ENCODE measurements at places on chromosomes 3 and 15. TPM values are rescaled to one million over a fixed set of nuclear protein-coding genes. Genes with fewer than 3 reads are reported as not detected.
A peak's percentile ranks its signal among the peaks of the same experiment; 100 is the strongest.

The KCNMB3 gene
- polyA plus RNA-seq: 1.7 TPM

DNA sequence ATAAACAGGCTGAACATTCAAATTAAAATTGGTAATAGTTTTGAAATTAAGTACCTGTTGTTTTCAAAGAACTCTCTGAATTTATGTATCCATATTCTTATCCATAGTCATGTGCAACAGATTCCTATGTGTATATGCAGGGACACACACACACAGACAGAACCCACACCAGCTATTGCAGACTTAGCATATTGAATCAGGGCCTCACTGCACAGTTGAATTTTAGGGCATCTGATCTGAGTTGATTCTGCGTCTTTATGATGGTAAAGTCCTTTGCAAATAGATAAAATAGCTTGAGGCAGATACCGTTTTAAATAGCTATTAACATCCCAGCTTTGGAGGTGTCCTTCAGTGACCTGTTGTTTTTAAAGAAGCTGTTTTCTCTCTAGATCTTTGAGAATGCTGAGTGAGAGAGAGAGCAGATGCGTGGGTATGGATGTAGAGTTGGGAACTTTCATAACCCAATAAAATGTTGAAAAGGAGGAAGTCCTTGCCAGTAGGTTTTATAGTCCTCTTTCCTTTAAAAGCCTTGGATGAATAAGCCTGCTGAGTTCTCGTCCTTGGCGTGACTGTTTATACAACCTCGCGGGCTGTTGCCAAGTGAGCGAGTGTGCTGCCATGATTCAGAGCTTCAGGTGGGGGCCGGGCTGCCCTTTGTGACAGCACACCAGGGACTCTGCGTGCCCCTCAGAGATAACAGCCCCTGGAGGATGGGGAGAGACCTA, 18.3 kb downstream of the MYZAP start:
- DNase-seq: peak; percentile 65

The FBXL22 gene
- polyA plus RNA-seq: 1.2 TPM

DNA sequence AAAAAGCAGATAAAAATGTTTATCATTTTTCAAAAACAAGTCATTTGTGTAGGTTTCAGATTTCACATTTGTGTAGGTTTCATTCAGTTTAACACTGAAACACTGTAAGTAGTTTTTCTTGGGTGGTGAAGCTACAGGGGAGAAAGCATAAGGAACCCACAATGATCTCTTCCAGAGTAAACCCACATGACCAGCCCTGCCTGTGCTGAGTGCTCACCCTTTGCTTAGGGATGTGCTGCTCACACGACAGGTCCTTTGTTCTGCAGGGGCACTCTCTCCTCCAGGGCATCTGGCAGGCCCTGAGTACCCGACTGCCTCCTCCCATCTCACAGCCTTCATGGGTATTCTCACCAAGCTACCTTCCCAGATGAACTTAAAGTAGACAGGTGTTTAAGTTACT, 28.9 kb downstream of the ZXDC start:
- DNase-seq: no peak

- peak; percentile 57 for DNase-seq
Observed at GRCh38 chr3:9715764-9716437, 12.3 kb downstream of the CPNE9 start.

The SLC24A1 gene
- polyA plus RNA-seq: 4.9 TPM

The TMC3 gene
- not detected for polyA plus RNA-seq

The GNAT1 gene
- not detected for polyA plus RNA-seq

DNA sequence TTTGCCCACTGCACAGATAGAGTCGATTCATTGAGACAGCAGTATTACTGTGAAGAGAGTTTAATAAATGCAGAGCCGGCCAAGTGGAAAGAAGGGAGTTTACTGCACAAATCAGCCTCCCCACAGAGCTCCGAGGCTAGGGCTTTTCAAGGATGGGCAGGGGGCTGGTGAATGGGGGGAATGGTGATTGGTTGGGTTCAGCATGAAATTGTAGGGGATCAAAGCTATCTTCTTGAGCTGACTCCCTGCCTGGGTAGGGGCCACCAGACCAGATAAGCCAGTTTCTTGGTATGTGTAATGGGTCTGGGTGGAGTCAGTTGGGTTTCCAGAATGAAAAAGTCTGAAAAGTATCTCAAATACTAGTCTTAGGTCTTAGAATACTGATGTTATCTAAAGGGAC, 66.6 kb downstream of the SYNPR start:
- DNase-seq: no peak
